Aortic smooth muscle cell (primary cell): ENCODE measurements at places on chromosomes 4 and X. TPM values are rescaled to one million over a fixed set of nuclear protein-coding genes. Genes with fewer than 3 reads are reported as not detected.

ADGRL3 gene
- total RNA-seq: 0.06 and 3.0 TPM in 2 replicates

ZNF732 gene
- total RNA-seq: 0.31 and 0.66 TPM in 2 replicates

CLDN22 gene
- not detected in 2 replicates for total RNA-seq

EDA gene
- 0.62 and 0.79 TPM in 2 replicates for total RNA-seq

TLR3 gene
- 3.7 and 6.9 TPM in 2 replicates for total RNA-seq

DMP1 gene
- not detected in 2 replicates for total RNA-seq

ZNF157 gene
- total RNA-seq: 0.12 and 0.13 TPM in 2 replicates
